Activated naive CD4-positive, alpha-beta T cell treated with anti-CD3 and anti-CD28 coated beads for 36 hours (primary cell): ENCODE measurements at places on chromosomes 1 and 21. TPM values are rescaled to one million over a fixed set of nuclear protein-coding genes. Genes with fewer than 3 reads are reported as not detected.

DCDC2B gene
- total RNA-seq: not detected

CBR3 gene
- total RNA-seq: 13.7 TPM

LCE1D gene
- total RNA-seq: not detected

MYOC gene
- total RNA-seq: not detected

ASCL5 gene
- not detected for total RNA-seq

LENEP gene
- total RNA-seq: 0.99 TPM

DNA sequence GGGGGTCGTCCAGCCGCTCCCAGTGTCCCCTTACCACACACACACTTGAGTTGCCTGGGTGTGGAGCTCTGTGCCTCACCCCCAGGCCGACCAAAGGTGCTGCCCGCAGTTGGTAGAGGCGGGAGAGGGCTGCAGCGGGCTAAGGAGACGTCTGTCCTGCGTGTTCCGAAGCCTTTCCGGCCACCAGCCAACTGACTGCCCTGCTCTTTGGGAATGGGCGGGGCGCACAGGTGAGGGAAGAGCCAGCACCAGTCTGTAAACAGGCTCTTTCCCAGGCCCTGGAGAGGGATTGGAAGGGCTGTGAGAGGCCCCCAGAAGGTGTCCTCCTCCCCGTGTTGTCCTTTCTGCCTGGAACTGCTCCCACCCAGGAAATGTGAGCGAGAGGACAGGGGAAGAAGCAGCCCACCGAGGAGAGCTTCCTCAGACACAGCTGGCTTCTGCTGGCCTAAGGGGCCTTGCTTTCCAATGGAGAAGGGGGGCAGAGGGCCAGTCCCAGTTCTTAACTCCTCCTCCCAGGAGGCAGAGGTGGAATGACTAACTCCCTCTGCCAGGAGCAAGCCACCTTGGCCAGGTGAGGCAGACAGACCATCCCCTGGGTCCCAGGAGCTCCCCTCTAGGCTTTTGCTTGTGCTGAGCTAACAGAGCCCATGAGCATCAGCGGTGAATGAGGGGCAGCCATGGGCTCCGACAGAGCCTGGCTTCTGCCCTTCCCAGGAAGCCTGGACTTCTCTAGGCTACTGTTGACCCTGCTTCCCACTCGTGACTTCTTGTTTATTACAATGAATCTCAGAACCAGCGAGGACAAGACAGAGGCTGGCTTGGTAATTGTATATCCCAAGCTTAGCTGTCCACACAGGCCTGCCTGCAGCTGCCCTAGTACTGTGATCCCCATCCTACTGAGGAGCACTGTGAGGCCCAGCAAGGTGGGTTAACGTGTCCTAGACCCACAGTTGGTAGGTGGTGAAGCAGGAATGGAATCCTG is 158.1 kb upstream of the COA6 start:
- DNase-seq: no peak

GRCh38 chr1:233293556-233294446 is 1.7 kb downstream of the PCNX2 start:
- no peak for DNase-seq

DNA sequence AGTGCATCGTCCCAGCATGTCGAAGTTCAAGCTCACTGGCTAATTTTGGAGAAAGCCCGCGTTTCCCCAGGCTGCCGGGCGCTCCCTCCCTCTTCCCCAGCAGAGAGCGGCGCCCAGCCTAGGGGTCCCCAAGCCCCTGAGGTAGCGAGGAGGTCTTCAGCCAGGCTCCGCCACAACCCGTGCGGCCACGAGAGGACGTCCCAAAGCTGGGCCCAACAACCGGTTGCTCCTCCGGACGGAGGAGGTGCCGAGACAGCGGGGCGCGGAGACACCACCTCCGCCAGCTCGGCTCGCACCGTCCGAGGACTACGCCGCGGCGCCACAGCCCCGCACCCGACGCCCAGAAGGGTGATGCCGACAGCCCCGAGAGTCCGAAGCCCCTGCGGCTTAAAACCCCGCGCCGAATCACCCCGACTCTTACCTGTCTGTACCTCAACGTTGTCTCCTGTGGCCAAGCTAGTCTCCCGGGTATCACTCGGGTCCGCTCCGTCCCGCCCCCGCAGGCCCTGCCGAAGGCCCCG is at the start of gene DENND2C:
Gene DENND2C, minus strand, starts transcription at position 488 of the 521 bp plus-strand sequence. CDS start 44,065 bp downstream, outside the sequence.
- no peak for DNase-seq

- no peak for DNase-seq
These were observed 6.5 kb upstream of the PDXK start for GRCh38 chr21:43712268-43712942.

DNA sequence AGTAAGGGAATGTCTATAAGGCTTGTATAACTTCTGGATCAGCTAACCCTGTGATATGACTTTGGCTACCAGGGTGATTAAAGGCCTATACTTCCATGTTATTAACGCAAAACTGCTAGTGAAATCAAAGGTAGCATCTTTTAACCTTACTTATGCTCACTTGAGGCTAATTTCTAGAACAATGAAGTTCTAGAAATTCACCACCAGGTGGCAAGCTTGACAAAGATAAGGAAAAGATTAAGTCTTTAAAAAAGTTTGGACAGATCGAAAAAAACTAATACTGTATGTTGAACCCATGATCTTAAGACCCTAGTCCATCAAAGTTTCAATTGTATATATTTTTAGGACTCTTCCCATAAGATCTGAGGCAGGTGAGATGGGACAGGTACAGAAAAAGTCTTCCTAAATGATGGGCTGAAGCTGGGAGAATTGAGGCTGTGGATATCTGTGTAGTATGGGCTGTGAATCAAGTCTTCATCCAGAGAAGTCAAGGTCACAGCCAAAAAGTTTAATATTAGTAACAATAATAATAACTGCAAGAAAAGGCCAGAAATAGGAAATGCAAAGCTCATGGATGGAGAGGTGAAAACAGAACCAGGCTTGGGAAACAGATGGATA is 18.8 kb downstream of the KYAT3 start:
- DNase-seq: no peak

- DNase-seq: no peak
These were observed 322.4 kb downstream of the SETD4 start for GRCh38 chr21:35737899-35738346.

DNA sequence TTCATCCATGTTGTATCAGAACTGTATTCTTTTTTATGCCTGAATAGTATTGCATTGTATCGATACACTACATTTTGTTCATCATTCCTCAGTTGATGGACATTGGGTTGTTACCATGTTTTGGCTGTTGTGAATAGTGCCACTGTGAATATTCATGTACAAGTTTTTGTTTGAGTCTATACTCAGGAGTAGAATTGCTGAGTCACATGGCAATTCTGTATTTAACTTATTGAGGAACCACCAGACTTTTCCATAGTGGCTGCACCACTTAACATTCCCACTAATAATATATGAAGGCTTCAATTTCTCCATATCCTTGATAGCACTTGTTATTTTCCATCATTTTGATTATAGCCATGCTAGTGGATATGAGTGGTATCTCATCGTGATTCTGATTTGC is 56.2 kb downstream of the ALG6 start:
- DNase-seq: no peak

GRCh38 chr1:109475261-109475660 is 8.4 kb upstream of the ATXN7L2 start:
- DNase-seq: no peak

- DNase-seq: no peak
These were observed 17.1 kb upstream of the PARP1 start for GRCh38 chr1:226425004-226425378.

DNA sequence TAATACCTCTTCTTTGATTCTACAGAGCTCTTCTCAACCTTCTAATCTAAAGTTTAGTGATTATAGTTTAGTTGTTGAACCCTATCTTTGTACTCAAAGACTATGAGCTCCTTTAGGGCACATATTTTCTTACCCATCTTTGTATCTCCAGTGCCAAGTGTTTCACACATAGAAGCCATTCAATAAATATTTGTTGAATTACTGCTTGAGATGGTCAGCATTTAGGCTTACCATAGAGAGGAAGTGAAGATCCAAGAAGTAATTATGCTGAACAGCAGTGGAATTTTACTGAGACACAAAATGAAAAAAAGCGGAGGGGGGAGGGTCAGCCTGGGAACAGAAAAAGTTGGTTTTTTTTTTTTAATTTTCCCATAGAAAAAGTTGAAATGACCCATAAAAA is 21.9 kb downstream of the PIK3R3 start:
- no peak for DNase-seq

DNA sequence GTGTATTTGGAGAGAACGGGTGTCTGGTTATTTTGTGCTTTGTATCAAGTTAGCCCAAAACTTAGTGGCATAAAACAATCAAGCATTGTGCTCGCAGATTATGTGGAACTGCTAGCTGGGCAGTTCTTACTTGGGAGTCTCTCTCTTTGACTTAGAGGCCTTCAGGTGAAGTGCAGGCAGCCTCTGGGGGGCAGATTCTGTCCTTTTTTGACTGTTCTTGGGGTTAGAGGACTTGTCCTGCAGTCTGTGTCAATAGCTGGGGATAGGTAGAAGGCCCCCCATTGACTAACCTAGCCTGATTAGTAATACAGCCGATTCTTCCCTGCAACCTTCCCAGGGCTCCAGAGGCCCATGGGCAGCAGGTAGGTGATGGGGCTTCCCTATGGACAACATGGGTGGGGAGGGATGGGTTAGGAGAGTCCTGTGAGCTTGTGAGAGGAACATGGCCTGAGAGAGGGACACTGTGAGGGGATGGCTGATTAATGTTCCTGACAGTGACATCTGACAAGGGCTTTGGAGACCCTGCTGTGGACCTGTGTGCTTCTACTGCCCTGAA is 37.2 kb upstream of the ACOT11 start:
- no peak for DNase-seq

GRCh38 chr21:14901482-14901958 is 163.3 kb downstream of the NRIP1 start:
- peak; percentile 16 for DNase-seq

DNA sequence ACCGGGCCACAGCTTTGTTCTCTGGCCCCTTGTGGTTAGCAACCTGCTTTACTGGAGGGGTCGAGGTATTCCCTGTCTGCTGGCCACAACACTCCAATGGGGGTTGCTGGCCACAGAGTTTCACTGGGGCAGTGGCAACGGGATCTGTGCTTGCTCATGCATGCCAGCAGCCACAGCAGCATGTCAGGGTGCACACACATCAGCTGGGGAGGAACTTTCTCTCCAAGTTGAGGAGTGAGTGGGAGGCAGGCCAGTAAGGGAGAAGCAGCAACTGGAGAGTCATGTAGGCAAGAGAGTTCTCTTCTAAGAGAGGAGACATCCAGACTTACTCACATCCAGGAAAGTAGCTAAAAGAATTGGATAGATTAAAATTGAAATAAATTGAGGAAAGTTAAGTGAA is 38.0 kb downstream of the SAMD13 start:
- no peak for DNase-seq

GRCh38 chr1:246295968-246296367 is 211.1 kb downstream of the SMYD3 start:
- DNase-seq: no peak

GRCh38 chr1:98556521-98557158 is 104.9 kb upstream of the SNX7 start:
- DNase-seq: no peak

GRCh38 chr1:104467590-104467989 is 717.9 kb downstream of the AMY1C start:
- no peak for DNase-seq

DNA sequence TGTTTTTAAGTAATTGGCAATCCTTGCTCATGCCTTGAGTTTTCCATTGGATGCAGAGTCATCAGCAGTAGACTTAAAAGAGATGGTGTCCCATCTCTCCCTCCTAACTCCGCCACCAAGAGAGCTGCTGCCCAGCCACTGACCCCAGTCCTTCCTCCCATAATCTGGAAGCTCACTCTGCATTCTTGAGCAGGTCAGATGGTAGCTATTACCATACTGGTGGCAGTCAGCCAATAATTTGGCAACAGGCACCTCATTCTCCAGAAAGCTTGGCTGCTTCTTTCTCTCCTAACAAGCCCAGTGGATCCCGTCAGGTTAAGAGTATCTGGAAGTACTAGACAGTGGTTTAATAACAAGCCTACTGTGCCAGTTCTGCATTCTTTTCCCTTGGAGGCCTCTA is 272.1 kb downstream of the ZNF648 start:
- DNase-seq: no peak

DNA sequence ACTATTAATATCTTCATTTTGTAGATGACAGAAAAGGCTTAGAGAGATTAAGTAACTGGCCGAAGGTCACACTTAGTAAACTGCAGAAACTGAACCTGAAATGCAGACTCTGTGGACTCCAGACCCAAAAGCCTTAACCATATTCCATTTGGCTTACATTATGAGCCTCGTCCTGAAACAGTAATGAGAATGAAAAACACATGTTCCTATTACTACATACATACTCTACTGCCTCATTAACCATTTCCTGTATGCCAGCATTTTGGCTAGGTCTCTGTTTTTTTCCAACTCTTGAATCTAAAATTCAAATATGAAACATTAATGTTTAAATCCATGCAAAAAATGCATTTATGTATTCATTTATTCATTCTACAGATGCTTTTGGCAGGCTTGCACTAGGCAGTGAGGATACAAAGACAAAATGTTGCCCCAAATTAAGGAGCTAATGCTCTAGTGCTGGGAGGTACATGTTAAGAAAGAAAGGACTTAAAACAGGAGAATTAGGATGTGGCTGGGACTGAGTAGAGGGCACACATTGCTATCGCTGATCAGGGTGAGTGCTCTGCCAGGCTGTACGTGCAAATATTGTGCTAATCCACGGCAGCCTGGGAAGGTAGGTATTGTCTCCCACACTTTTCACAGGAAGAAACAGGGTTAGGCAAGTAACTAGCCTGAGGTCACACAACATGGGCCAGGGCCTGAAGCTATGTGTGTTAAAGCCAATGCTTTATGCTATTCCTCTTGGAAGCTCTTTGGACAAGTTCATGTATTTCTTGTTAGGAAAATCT is 14.0 kb downstream of the DEGS1 start:
- DNase-seq: no peak

DNA sequence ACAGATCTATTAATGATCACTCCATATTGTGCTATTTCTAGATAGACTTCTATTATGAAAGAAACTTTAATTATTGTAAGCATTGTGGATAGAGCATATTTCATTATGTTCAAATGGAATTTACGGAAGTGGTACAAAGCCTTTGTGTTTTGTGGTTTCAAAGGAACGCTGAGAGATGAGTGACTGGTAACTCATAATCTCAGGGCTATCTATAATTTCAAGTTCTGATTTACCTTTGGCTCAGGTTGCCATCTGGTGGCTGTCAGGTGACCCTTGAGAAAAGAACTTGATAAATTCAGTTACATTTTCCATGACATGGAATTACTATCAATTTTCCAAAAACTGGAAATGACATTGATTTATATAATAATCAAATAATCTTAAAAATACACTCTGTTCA is 12.2 kb downstream of the NTNG1 start:
- peak; percentile 8 for DNase-seq

DNA sequence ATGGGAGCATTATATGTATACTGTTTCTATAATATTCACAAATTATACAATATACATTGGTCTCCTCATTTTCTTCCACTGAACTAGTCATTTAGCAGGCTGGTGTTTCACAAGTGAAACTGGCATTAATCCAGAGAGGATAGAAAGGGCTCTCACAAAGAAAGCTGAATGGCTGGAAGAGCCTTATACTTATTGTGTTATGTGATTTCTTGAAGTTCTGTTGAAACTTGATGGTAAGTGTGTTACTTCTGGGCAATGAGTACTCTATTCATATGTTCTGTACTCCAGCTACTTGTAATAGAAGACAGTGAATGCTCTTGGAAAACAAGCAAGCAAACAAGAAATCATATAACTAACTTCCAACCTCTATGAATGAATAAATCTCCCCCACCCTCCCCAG is 14.9 kb downstream of the STX12 start:
- no peak for DNase-seq

- DNase-seq: no peak
These were observed 63.8 kb upstream of the C1orf87 start for GRCh38 chr1:60137406-60137805.

- DNase-seq: no peak
These were observed 190.5 kb upstream of the CSF3R start for GRCh38 chr1:36673202-36673601.
